ENCODE measurements at places on chromosomes 4 and X.

- DNase-seq: no peak
Measured at GRCh38 chr4:173226401-173226888, 57.8 kb downstream of the GALNT7 start.

DNA sequence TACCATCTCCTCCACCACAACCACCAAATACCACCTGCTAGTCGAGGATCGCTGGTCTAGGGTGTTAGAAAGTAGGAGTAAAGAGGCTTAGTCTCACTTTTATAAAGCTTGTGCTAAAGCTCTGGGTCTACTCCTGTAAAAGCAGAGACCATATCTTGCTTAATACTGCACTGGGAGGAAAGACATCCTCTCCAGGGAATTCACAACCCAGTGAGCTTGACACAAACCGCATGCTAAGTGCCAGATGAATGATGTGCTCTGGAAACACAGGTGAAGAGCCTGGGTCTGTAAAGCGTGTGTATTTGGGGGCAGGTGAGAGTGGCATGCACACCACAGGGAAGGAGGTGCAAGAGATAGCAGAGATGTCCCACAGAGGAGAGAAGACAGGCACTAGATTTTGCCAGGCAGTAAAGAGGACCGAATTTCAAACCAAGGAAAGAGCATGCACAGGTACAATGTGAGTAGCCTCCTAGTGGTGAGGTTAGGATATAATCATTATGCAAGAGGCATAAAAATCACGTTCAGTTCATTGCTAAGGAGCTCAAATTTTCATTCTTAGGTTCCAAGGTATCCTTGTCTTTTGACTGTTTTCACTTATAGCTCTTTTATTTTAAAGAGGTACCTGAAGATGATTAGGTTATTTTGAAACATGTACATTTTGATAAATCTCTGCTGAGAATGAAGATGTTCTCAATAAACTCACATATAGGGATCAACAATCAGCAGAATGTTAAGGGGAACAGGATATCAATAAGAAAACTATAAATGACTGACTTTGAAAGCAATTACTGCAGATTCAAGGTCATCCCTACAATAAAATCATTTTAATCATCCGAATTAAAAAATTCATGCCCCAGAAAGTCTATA is 20.7 kb downstream of the TAPT1 start:
- DNase-seq: peak; percentile 36

DNA sequence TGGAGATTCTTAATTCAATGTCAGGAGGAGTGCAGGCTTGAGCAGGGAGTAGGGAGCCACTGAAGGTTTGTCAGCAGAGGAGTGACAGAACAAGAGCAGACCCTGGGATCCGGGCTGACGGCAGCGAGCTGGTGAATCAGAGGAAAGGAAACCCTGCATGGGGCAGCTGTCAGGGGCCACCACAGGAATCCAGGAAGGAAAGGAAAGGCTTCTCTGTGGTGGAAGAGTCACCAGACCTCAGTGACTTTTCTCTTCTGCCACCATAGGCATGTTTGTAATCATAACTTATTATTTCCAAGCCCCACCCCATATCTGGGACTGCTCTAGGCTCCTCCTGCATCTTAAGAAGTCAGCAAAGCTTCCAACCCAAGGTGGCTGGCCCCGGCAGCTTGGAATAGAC is 150.9 kb downstream of the BCOR start:
- DNase-seq: no peak

GRCh38 chrX:11464380-11464779 is 171.2 kb downstream of the AMELX start:
- DNase-seq: no peak

- no peak for DNase-seq
Measured at GRCh38 chr4:174537634-174538033, 15.3 kb upstream of the HPGD start.

DNA sequence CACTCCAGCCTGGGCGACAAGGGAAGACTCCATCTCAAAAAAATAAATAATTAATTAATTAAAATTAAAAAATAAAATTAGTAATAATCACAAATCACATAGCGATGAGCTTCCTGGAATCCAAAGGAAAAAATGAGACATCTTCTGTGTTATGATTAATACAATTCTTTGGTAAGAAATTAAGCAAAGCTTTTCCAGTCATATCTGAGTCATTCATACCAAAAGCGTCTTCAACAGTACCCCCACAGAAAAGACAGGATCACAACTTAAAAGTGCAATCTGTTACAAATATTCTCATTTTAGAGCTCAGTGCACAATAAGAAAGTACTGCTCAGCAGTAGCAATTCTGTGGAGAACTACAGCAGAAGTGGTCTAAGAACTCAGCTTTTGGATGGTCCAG is 168.5 kb upstream of the MXRA5 start:
- no peak for DNase-seq

DNA sequence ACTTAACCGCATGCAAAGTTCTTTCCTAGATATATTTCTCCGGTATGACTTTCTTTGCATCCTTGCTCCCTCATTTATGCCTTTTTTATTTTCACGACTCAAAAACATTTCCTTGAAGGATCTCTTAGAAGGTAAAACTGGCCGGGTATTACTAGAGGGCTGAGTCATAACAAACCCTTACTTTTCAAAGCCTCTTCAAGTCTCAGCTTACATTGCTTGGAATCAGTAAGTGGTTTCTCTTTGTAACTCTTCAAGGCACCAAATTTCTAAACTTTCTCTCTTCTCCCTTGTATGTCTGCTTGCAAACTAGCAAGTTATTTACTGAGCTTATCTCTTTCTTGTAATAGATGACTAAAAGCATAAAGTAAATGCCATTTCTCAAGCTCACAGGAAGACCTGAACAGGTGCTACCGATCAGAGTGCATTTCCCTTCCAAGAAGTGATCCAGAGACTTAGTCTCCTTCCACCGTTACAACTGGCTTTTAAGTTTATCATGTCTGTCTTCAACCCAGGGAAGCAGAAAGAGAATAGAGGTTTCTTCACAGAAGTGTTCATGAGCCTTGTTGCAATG is 75.5 kb downstream of the ANXA10 start:
- DNase-seq: no peak

GRCh38 chr4:7222521-7222920 is 30.2 kb downstream of the SORCS2 start:
- no peak for DNase-seq

DNA sequence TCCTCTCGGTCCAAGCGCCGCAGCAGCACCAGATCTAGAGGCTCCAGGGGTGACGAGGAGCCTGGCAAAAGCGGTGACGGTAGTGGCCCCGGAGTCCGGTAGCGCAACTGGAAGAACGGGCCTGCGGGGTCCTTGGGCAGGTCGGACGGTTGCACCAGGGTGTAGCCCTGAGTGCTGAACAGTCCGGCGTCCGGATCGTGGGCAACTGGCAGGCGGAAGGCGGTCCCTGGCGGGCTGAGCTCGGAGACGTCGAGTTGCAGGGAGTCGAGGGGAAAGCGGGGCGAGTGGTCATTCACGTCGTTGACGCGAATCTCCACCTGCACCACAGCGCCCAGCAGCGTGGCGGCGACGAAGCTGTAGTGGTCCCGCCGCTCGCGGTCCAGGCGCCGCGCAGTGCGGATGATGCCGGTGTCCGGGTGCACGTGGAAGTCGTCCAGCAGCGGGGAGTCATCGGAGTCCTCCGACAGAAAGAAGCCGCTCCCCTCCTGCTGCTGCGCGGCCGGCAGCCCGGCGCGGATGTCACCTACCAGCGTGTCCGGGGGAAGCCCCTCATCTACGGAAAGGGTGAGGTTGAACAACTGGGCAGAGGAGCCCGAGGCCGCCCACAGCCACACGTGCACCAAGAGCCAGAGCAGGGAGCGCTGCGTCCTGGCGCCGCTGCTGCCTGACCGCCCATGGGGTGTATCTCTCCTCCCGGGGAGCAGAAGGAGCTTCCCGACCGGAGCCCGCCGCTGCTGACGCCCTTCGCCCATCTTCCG is 837 bp downstream of the DCHS2 start:
- DNase-seq: no peak

- no peak for DNase-seq
Measured at GRCh38 chr4:142984871-142985585, 138.9 kb upstream of the INPP4B start.

DNA sequence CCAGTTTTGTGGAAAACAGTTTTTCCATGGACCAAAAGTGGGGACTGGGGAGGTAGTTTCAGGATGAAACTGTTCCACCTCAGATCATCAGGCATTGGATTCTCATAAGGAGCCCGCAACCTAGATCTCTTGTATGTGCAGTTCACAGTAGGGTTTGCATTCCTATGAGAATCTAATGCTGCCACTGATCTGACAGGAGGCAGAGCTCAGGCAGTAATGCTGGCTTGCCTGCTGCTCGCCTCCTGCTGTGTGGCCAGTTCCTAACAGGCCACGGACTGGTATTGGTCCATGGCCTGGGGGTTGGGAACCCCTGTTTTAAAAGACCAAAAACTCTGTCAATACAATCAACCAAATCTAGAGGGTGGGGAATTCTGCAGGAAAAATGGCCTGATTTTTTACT is 100.0 kb upstream of the EOLA2 start:
- no peak for DNase-seq

Data from DMS79 treated with DMSO at 0.1 percent for 48 hours (cell line).